Activated CD4-positive, CD25-positive, alpha-beta regulatory T cell (primary cell): ENCODE measurements at places on chromosomes 11 and 22.

GRCh38 chr11:63737718-63738117, 30.9 kb downstream of the ZFTA start:
- no peak for DNase-seq

- DNase-seq = no peak
Observed at GRCh38 chr11:34798985-34799384, 117.2 kb downstream of the APIP start.

DNA sequence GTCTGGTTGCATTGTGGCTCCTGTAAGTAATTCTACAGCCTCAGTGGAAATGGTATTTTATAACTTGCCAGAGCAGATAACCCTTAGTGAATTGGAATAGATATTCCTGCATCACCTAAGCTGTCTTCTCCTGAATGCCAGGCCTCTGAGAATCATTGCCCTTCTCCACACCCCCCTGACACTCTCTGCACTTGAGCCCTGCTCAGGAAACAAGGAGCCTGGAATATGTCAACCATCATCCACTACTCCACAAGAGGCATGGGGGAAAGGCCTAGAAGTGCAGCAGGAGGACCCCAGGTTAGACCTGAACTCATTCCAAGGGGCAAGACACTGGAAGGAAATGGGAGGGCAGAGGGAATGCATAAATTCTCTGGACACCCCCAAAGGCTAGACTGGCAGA, 72.4 kb downstream of the DSCAML1 start:
- DNase-seq = no peak

GRCh38 chr11:90414221-90414620, 191.4 kb upstream of the CHORDC1 start:
- DNase-seq = no peak

GRCh38 chr11:134514354-134514951, 102.4 kb upstream of the B3GAT1 start:
- DNase-seq = no peak

GRCh38 chr11:134560066-134560465, 148.0 kb upstream of the B3GAT1 start:
- DNase-seq = no peak

GRCh38 chr11:19512618-19513017, 200.0 kb upstream of the NAV2 start:
- no peak for DNase-seq
